ENCODE measurements at places on chromosomes 3 and 15. TPM values are rescaled to one million over a fixed set of nuclear protein-coding genes. Genes with fewer than 3 reads are reported as not detected.

Gene PPARG
- total RNA-seq, result 4.4 TPM

Gene NEK11
- 7.1 TPM for total RNA-seq

Gene EPHB1
- total RNA-seq, result 4.1 TPM

Gene FAM3D
- not detected for total RNA-seq

Gene NPAP1
- not detected for total RNA-seq

Gene TTLL3
- 29.8 TPM for total RNA-seq

Gene LDHAL6B
- total RNA-seq, result not detected

Gene FBXO40
- total RNA-seq, result not detected

Gene IQCH
- total RNA-seq, result 1.9 TPM

Gene DLL4
- 0.09 TPM for total RNA-seq

Gene CLRN1
- not detected for total RNA-seq

Gene GNAT1
- not detected for total RNA-seq

Gene IL17RB
- 0.16 TPM for total RNA-seq

Gene SLC41A3
- total RNA-seq, result 31.6 TPM

Gene GRK7
- not detected for total RNA-seq

Gene NR2E3
- not detected for total RNA-seq

Gene NMNAT3
- total RNA-seq, result 2.5 TPM

Gene TPRA1
- 24.9 TPM for total RNA-seq

Gene CX3CR1
- 0.32 TPM for total RNA-seq

Gene AHSG
- total RNA-seq, result not detected

Gene FANCD2OS
- total RNA-seq, result not detected

Gene RBP2
- not detected for total RNA-seq

Gene AGBL1
- not detected for total RNA-seq

Gene RETNLB
- total RNA-seq, result not detected

Gene MCTP2
- 4.5 TPM for total RNA-seq

Gene SERINC4
- not detected for total RNA-seq

Gene RFT1
- 19.2 TPM for total RNA-seq

Gene MESP1
- total RNA-seq, result not detected

All from astrocyte (in vitro differentiated cells and primary cell).